CMK (cell line): ENCODE measurements at places on chromosomes 6 and 20.

- DNase-seq = no peak
Measured at GRCh38 chr6:39214120-39214813, 15.0 kb downstream of the KCNK5 start.

- no peak for DNase-seq
Measured at GRCh38 chr6:1558388-1558787, 51.3 kb upstream of the FOXC1 start.

DNA sequence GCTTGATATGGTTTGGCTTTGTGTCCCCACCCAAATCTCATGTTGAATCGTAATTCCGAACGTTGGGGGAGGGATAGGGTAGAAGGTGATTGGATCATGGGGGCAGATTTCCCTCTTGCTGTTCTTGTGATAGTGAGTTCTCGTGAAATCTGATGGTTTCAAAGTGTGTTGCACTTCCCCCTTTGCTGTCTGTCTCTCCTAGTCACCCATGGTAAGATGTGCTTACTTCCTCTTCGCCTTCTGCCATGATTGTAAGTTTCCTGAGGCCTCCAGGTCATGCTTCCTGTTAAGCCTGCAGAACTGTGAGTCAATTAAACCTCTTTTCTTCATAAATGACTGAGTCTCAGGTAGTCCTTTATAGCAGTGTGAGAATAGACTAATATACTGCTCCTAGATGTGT lies 19.9 kb downstream of the PFDN4 start:
- no peak for DNase-seq

GRCh38 chr6:36783603-36784375 lies 55.5 kb downstream of the CPNE5 start:
- DNase-seq = no peak

- DNase-seq = no peak
Measured at GRCh38 chr6:100258752-100259151, 206.0 kb downstream of the SIM1 start.

DNA sequence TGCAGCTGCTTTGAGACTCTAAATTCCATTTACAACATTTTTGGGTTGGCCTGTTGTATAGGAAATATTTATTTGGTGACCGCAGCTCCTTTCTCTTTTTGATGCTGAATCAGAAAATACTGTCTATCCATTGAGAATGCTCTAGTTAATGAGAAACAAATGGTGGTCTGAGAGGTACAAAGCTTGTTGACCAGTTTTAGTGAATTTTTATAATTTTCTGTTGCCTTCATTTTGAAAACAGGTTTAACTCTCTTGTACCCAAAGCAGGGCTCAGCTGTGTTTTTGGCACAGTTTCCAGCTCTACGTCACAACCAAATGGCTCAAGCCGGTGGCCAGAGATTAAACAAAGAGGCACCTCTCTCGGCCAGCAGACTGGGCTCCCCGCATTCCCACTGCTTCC lies 113.2 kb downstream of the FNDC1 start:
- no peak for DNase-seq

DNA sequence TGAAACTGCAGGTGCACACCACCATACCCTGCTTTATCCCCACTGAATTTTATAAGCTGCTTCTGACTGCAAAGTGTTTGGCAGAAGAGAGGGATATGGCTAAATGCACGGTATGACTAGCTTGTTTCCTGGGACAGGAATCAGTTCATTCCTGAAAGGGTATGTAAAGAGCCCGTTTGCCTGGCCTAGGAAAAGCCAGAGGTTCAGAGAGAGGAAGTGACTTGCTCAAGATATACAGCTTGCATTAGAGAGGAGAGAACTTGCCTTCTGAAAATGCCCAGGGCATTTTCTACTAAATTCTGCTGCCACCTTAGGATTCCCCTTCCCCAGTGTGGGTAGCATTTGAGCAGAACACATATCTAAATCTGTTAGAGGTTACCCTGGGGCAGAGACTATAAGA lies 683 bp upstream of the GCNT2 start:
- DNase-seq = no peak

DNA sequence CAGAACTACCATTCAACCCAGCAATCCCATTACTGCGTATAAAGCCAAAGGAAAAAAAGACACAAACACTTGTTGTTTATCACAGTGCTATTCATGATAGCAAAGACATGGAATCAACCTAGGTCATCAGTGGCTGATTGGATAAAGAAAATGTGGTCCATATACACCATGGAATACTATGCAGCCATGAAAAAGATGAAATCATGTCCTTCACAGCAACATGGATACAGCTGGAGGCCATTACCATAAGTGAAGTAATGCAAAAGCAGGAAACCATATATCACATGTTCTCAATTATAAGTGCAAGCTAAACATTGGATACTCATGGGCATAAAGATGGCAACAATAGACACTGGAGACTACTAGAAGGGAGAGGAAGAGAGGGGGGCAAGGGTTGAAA lies 299.6 kb downstream of the ADGRG6 start:
- DNase-seq = no peak

DNA sequence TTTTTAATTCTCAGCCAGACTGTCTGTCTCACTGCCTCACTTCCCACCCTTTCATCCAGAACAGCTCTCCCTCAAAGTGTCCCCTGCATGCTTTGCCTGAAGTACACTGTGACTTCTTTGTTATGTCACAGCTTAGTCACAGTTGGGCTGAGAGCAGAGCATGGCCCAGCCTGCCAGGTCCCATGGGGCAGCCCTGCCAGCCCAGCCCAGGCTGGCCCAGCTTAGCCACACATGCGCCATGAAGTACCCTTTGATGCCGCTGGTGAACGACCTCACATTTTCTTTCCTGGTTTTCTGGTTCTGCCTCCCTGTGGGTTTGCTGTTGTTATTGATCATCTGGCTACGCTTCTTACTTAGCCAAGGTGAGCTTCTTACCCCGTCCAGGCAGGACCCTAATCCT lies at the start of gene ADIG:
ADIG (plus strand) TSS at position 185 of the 400 bp plus-strand sequence; CDS start at position 239, 54 bp downstream.
- DNase-seq = no peak

- no peak for DNase-seq
Measured at GRCh38 chr20:53599044-53599362, 5.4 kb upstream of the ZNF217 start.

GRCh38 chr20:45156713-45157112 lies 18.0 kb upstream of the PI3 start:
- DNase-seq = no peak

- no peak for DNase-seq
Measured at GRCh38 chr6:20229881-20230280, 17.6 kb upstream of the MBOAT1 start.

GRCh38 chr6:38755207-38755606 lies 40.1 kb downstream of the DNAH8 start:
- DNase-seq = no peak

- DNase-seq = no peak
Measured at GRCh38 chr6:168746013-168746412, 305.0 kb downstream of the SMOC2 start.

DNA sequence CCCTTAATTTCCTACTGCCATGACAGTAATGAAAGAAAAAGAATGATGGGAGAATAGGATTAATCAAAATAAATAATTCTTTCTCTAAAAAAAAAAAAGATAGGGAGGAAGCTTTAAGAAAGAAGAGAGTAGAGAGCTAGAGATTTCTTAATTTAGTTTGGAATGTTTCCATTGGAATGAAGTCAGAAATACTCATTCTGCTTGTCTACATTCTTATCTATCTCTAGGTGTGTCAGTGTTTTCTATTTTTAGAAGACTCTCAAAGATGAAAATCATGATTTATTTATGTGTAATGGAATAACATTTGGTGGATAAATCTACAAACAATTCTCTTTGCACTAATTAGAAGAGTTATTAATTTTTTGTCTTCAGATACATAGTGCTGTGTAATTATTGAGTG lies 38.0 kb upstream of the HIVEP1 start:
- DNase-seq = no peak

DNA sequence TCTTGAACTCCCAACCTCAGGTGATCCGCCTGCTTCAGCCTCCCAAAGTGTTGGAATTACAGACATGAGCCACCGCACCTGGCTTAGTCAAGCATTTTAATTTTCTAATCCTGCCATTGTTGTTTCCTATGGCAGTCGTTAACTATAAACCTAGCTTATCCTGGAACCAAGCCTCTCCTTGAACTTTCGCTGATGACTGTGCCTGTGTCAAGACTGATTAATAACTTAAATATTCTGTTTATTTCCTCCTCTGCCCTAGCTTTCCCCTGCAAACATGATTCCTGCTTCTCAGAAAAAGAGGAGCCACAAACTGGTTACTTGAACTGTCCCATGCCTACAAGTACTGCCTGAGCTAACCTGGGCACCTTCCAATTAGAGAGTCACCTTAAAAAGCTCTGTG lies 1.5 kb downstream of the VNN1 start:
- DNase-seq = no peak

DNA sequence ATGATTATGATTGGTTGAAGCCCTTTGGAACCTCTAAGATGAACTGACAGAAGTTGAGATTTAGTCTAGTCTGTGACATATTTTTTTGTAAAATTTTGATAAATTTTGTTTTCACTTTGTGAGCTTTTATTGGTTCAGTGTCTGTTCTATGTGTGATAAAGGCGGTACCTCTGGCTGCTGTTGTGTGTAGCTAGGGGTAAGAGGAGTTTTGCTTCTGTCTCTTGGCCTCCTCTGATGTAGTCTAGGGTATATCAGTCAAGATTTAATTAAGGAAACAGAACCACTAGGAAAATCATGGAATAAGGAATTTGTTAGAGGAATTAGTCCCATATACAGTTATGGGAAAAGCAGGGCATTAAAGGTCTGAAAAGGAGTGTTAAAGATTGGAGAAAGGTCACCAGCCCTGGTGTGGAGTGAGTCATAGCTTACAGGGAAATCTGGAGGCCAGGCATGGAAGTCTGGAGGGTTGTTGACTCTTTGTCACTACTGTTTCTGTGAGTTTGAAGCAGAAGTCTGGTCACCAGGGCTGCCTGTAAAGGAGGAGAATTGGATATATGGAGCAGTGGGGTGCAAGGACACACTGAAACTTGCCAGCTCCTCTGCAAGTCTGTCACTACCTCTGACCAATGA lies 28.5 kb downstream of the CDC5L start:
- DNase-seq = no peak

DNA sequence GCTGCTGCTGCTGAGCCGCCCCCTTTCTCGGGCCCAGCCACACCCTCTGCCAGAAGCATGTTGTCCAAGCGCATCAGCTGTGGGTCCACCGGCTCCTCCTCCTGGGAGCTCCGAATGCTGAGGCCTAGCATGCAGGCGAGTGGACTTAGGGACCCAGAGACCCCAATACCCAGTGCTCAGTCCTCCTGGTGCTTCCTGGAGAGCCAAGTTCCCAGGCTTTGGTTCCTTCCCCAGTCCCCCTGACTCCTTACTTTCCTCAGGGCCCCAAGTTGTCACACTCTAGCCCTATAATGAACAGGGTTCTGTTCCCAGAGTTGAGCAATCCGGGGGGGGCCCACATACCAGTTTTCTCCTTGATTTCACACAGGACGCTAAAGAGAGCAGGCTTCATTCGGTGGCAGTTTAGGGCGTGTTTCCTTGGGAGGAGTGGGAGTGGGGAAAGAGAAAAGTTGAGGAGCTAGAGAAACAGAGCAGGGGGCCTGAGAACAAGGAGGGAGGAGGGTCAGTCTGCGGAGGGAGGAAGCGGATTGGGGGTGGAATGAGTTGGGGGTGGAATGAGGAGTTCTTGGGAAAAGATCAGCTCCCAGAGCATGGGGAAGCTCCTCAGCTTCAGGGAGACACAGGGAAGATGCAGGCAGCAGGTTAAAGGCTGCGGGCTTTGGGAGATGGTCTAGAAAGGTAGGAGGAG lies 1.5 kb downstream of the PBX2 start:
- DNase-seq = no peak

DNA sequence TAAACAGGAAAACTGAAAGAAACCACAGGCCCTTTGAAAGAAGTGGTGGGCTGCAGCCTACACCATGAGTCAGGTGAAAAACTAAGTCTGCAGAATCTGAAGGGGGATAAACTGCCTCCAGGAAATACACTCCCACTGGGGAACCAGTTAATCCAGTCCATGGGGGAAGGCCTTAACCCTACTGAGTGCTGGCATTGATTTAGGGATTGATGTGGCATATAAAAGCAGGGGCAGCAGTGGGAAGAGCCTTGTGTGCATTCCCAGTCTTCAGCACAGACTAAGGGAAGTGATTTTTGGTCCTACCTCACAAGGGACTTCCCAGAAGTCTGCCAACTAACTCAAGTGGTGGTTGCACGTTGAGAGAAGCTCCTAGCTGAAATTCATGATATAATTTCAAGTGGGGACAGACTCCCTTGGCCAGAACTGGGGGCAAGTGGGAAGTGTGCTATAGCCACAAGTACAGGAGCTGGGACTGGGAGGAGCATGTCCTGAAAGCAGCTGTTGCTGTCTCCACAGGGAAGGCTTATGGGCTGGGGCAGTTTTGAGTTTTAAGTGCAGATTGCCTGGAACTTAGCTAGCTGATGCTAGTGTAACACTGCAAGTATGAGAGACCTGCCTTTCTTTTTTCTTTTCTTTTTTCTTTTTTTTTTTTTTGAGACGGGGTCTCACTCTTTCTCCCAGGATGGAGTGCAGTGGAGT lies 31.2 kb downstream of the CITED2 start:
- DNase-seq = no peak

- DNase-seq = no peak
Measured at GRCh38 chr6:111551521-111552231, 54.0 kb downstream of the TRAF3IP2 start.

DNA sequence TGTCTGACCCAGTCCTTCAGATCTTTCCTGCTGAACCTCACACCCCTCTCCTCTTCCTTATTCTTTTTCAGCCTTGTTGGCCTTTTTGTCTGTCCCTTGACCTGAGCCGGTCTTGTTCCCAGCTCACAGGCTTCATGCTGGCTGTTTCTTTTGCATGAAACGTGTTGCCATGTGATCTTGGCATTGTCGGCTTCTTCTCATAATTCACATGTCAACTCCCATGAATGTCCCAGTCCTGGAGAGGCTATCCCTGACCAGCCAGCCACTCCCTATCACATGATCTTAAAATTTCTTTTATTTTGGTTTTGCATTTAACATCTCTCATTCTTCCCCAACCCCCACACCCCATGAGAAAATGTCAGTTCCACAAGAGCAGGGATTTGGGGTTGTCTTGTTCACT lies 131.2 kb upstream of the TSHZ2 start:
- DNase-seq = no peak

- DNase-seq = no peak
Measured at GRCh38 chr6:96089173-96089572, 73.4 kb downstream of the FUT9 start.

- no peak for DNase-seq
Measured at GRCh38 chr6:27176523-27177484, 70.7 kb upstream of the PRSS16 start.

DNA sequence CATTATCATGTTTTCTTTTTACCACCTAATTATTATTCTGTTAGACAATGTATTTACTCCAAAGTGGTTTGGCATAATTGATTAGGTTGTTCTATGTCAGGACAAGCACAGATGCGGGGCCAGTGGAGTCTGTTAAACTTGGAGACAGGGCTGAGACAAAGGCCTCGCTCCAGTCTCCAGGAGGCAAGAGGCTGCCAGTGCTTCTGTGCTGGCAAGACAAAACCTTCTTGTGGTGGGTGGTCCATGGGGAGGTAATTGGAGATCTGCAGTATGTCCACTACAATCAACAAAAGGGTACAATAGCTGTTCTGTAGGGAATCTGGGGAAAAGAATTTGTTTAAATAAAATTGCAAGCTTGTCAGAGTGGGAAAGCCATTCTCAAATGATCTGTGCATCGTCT lies 677.2 kb upstream of the SLC35B3 start:
- no peak for DNase-seq

- DNase-seq = no peak
Measured at GRCh38 chr6:143782481-143782880, 60.7 kb upstream of the LTV1 start.
